ENCODE measurements at places on chromosomes 12 and 14.

DNA sequence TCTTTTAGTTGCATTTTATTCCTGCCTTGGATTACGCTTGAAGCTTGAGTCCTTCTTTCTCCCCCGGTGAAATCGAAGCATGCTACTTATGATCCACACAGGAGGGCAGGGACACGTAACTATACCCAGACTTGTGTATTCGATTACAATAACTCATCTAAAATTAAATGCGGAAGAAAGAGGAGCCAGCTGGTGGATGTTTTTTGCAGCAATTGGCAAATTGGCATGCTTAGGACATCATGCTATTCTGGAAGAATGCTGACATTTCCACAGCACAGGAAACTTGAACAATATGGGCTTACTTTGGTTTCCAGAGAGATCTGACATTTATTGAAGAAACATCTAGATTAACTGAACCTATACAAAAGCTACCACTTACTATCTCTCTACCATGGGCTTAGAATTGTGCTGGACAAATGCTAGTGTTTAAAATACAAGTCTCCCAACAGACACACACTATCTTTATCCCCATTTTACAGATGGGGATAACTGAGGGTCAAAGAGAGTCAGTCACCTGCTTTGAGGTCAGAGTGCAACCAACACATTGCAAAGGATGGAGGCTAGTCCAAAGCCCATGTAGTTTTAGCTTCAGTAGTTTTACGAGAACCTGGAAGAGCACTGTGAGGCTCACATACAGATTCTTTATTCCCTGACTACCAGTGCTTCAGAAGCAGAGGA is 36.3 kb downstream of the LGMN start:
- DNase-seq, result no peak

- DNase-seq, result no peak
Measured at GRCh38 chr14:69536971-69537370, 37.7 kb downstream of the CCDC177 start.

DNA sequence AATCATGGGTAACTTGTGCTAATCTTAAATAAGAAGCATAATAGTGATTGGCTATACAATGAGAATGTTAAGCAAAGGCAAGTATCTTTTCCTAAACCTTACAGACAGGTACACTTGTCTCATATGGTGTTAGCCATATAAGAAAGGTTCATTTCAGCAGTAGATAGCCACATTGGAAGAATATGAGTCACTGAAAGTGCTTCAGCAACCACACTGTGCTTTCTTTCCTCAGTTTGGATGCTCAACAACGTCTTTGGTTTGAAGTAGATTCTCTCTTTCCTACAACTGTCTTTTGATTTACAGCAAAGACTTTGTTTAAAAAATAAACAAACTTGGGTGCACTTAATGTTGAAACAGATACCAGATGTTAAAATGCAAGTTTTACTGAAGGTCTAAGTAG is 8.9 kb downstream of the DDHD1 start:
- DNase-seq, result no peak

- no peak for DNase-seq
Measured at GRCh38 chr12:129237881-129238280, 384.6 kb downstream of the GLT1D1 start.

DNA sequence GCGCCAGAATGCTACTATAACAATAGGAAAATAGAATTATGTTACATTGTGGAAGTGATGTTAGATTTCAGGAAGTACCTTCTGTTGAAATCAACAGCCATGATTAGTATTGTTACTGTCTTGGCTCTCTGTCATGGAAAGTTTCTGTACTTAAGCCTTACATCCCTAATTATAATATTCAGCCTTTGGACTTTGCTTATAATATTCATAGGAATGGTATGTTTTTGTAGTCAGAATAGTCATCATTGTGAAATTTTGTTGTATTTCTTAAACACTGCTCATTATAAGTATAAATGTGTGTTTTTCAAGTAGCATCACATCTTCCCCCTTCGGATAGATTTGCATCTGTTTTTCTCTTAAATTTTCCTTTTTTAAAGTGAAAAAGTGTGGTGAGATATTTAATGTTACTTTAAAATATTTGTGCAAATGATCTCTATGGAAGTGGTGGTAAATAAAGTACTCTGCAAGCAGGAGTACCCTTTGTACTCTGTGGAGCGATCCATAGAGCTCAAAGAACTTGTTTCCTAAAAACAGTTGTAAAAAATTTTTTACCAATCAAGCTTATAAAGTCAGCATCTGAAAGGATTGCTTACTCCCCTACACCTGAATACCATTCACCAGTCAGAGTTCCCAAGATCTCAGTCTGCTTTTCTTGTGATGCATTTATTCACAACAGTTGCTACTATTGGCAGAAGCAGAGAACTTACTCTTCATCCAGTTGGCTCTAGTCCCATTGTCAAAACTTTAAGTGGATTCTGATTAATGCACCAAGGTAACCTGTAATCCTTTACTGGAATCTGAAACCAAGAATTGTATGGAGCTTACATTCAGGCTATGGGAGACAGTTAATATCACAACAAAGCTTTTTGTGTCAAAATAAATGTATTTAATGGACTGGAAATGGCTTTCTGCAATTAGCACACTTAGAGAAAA is 87.8 kb downstream of the RIC8B start:
- no peak for DNase-seq

GRCh38 chr14:102772781-102773570 is 4.3 kb upstream of the TRAF3 start:
- no peak for DNase-seq

GRCh38 chr12:54688309-54689033 is 40.3 kb upstream of the DCD start:
- no peak for DNase-seq

DNA sequence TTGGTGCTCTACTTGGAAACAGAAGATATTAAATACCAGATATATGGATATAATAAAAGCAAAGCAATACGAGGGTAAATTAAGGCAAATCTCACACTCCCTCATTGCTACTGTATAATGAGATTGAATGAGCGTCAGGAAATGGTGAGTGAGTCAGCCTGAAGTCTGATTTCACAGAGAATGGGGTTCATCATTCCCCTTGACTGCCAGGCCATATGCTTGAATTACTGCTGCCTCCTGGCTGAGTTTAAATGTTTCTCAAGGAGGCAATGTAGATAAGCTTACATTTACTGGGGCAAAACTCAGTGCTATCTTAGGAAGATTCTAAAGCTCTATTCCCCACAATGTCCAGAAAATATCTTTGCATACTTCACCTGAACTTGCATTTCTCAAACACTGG is 380.2 kb downstream of the TMEM132D start:
- DNase-seq, result no peak

- no peak for DNase-seq
Measured at GRCh38 chr12:68482660-68483059, 128.0 kb upstream of the RAP1B start.

DNA sequence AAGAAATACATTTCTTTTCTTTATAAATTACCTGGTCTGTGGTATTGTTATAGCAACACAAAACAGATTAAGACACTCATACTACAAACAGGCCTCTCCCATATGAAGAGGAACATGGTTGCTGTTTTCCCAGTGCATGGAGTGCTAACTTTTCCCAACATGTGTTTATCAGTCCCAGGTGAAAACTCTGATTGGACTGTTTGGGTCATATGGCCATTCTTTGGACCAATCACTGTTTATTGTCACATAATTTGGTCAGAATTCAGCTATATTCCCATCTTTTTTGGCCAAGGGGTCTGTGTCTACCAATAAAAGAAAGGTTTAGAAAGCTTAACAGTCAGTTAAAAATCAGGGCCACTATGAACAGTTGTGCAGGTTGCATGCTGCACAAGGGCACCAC is 35.4 kb upstream of the CCDC60 start:
- no peak for DNase-seq

- peak; percentile 45 for DNase-seq
Measured at GRCh38 chr12:13973996-13974395, 7.4 kb downstream of the GRIN2B start.

GRCh38 chr12:67280572-67280971 is 11.4 kb downstream of the CAND1 start:
- DNase-seq, result no peak

- no peak for DNase-seq
Measured at GRCh38 chr14:84167026-84167425, 1362.9 kb upstream of the FLRT2 start.
